ENCODE measurements at places on chromosomes 2 and 18. TPM values are rescaled to one million over a fixed set of nuclear protein-coding genes. Genes with fewer than 3 reads are reported as not detected.
A peak's percentile ranks its signal among the peaks of the same experiment; 100 is the strongest.

GRCh38 chr2:210303498-210303897 lies 11.5 kb downstream of the MYL1 start:
- no peaks in the 10 kb centered on the region for H3K36me3 ChIP-seq
- no peak for DNase-seq
- no peaks in the 10 kb centered on the region for H3K27me3 ChIP-seq

DNA sequence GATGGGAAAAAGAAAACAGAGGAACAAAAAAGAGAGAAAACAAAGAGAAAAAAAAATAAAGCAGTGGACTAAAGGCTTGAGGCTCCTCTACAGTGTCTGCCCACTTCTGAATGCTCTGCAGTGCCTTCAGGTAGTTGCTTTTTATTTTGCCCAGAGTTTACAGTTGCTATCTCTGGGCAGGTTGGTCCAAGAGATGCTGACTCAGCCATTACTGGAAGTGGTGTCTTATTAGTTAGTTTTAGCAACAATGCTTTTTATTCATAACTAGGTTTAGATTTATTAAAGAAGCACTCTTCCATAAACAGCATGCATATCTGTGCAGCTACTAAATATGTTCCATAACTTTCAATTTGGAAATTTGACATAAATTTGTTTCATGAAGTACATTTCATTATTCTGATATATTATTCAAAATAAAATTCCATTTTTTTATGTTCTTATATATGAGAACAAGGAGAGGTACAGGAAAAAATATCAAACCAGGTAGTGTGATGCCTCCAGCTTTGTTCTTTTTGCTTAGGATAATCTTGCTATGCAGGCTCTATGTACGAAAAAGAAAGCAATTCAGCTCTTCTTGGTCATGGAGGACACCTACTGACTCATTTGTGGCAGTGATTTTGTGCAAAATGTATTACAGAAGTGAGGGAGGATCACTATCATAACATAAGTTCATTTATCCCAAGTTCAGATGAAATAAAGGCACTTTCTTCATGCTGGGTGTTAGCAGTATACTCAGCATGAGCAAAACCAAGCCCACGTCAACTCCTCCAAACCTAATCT lies 69.5 kb downstream of the RPIA start:
- no peak overlapping the region for H3K4me3 ChIP-seq
- no peaks in the 10 kb centered on the region for H3K36me3 ChIP-seq
- H3K27ac ChIP-seq = no peak overlapping the region
- no peaks in the 10 kb centered on the region for H3K4me1 ChIP-seq
- no peaks in the 10 kb centered on the region for H3K27me3 ChIP-seq
- no peak for DNase-seq

DNA sequence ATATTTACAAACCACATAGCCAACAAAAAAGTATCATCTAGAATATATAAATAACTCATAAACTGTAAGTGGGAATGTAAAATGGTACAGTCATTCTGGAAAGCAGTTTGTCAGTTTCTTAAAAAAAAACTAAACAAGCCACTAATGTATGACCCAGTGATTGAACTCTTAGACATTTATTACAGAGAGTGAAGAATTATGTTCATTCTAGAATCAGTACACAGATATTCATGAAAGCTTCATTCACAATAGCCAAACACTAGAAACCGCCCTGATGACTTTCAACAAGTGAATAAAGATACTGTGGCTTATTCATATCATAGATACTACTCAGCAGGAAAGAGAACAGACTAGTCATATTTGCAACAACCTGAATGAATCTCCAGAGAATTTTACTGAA lies 1541.5 kb downstream of the LRP1B start:
- DNase-seq = no peak
- H3K36me3 ChIP-seq = no peaks in the 10 kb centered on the region
- H3K4me1 ChIP-seq = no peaks in the 10 kb centered on the region
- no peak overlapping the region for H3K4me3 ChIP-seq
- no peaks in the 10 kb centered on the region for H3K27me3 ChIP-seq

GRCh38 chr2:184363213-184363612 lies 235.1 kb upstream of the ZNF804A start:
- H3K27me3 ChIP-seq = no peaks in the 10 kb centered on the region
- H3K27ac ChIP-seq = no peak overlapping the region
- DNase-seq = peak; percentile 20

GRCh38 chr2:237296756-237297155 lies 117.2 kb downstream of the COL6A3 start:
- peaks cover 6% of the 10 kb centered on the region for H3K4me1 ChIP-seq
- no peak overlapping the region for H3K4me3 ChIP-seq
- H3K27me3 ChIP-seq = peaks cover 3% of the 10 kb centered on the region
- no peak overlapping the region for H3K27ac ChIP-seq
- DNase-seq = no peak

DNA sequence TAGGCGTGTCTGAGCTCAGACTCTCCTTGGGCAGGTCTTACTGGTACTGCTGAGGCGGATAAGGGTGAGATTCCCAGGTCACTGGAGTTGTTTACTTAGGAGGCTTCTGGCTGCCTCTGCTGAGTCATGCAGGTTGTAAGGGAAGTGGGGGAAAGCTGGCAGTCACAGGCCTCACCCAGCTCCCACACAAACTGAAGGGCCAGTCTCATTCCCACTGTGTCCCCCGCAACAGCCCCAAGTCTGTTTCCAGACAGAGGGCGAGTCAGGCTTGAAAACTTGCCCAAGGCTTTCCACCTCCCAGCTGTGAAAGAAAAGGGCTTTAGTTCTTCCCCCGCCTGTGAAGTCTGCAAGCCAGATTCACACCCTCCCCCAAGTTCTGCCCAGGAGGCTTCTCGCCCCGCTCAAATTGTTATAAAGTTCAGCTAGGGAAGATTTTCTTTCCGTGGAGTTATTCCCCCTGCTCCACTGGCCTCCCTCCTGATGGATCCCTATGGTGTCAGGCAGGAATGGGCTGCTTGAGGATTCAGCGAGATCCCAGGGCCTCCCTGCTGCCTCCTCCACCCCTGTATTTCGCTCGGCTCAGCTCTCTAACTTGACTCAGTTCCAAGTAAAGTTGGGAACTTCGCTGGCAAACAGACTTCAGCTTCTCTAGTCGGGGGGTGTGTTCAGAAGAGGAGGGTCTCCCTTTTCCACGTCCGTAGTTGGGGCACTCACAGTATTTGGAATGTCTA lies 248.6 kb downstream of the NR4A2 start:
- H3K27me3 ChIP-seq = no peaks in the 10 kb centered on the region
- no peak overlapping the region for H3K27ac ChIP-seq
- H3K4me1 ChIP-seq = no peaks in the 10 kb centered on the region
- no peak for DNase-seq

- H3K4me1 ChIP-seq = peaks cover 45% of the 10 kb centered on the region
- no peaks in the 10 kb centered on the region for H3K36me3 ChIP-seq
- H3K4me3 ChIP-seq = no peak overlapping the region
Observed at GRCh38 chr2:162573288-162573687, 229.4 kb downstream of the GCA start.

DNA sequence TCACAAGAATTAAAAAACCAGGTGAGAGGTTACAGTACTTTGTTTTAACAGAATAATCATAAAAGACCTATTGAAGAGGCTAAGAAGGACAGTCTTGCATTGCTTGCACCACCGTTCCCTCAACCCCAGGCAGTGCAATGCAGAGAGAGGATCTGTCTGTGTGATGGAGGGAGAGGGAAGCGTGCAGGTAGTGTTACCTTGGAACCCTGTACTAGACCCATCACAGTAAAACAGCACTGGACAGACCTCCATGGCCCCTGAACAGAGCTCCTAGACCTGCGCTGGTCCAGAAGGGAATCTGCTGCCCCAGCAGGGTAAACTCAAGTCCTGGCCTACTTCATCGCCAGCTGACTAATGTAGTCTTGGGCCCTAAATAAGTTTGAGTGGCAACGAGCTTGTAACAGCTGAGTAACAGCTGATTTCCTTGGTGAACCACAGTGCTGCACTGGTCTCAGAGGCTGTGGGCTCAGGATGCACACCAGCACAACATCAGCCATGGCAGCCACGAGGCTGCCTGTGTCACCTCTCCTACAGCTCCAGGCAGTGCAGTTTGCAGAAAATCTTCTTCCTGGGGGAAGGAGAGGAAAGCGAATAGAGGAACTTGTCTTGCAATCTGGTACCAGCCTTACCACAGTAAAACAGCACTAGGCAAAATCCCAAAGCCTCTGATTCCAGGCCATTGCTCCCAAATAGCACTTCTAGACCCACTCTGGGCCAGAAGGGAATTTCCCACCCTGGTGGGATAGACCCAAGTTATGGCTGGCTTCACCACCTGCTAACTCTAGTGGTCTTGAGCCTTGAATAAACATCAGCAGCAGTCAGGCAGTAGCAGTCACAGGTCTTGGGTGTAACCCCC lies 417.2 kb downstream of the CDH7 start:
- no peak for DNase-seq
- H3K36me3 ChIP-seq = no peaks in the 10 kb centered on the region
- H3K4me1 ChIP-seq = no peaks in the 10 kb centered on the region
- no peaks in the 10 kb centered on the region for H3K27me3 ChIP-seq

GRCh38 chr18:45317948-45318640 lies 297.2 kb upstream of the SLC14A2 start:
- no peaks in the 10 kb centered on the region for H3K36me3 ChIP-seq
- no peaks in the 10 kb centered on the region for H3K4me1 ChIP-seq
- H3K4me3 ChIP-seq = no peak overlapping the region
- DNase-seq = no peak
- no peaks in the 10 kb centered on the region for H3K27me3 ChIP-seq

DNA sequence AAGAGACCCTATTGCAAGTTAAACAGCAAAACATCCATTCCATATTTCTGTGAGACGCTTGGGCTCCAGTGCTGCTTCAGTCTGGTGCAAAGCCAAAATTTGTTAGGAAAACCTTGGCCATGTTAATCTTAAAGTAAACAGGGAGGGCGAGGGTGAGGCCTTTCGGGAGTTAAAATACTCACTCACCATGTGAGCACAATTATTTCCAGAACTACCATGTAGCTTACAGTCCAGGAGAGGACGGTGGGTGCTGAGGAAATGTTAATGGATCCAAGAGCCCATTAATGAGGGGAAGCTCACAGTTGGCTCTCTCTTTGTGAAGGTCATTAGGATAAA lies 286.4 kb downstream of the SLC8A1 start:
- H3K27ac ChIP-seq = no peak overlapping the region
- 0 out of 3 replicates have a peak, but pooled peaks cover 3% of the 10 kb centered on the region for H3K27me3 ChIP-seq
- DNase-seq = no peak
- H3K4me1 ChIP-seq = no peaks in the 10 kb centered on the region

DNA sequence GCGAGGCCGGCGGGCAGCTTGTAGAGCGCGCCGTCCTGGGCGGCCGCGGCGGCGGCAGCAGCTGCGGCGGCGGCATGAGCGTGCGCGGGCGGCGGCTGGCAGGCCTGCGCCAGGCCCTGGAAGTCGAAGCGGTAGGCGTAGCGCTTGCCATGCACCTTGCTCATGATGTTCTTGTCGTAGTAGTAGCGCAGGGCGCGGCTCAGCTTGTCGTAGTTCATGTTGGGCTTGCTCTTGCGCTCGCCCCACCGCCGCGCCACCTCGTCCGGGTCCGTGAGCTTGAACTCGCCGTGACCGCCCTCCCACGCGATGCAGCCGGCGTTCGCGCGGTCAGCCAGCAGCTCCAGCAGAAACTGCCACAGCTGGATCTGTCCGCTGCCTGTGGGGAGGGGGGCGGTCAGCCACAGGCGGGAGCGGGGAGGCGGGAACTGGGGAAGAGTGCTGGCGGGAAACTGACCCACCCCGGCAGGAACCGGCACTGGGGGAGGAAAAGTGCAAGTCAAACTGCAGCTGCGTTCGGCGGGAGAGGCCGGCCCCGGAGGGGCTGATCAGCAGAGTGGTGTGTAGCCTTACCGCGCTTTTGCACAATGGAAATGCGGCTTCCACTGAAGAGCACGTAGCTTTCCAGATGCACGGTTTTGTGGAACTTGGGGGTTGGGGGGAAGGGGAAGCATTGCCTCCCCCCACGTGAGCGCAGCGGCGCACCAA lies 3.0 kb downstream of the FEV start:
- DNase-seq = no peak
- no peaks in the 10 kb centered on the region for H3K36me3 ChIP-seq
- peaks cover 82% of the 10 kb centered on the region for H3K27me3 ChIP-seq
- H3K4me1 ChIP-seq = peaks cover 11% of the 10 kb centered on the region
- H3K27ac ChIP-seq = no peak overlapping the region

GRCh38 chr18:44696892-44697291 lies 16.2 kb downstream of the SETBP1 start:
- no peaks in the 10 kb centered on the region for H3K36me3 ChIP-seq
- H3K4me3 ChIP-seq = no peak overlapping the region
- H3K27ac ChIP-seq = no peak overlapping the region
- peaks cover 9% of the 10 kb centered on the region for H3K4me1 ChIP-seq

- H3K27me3 ChIP-seq = no peaks in the 10 kb centered on the region
- no peaks in the 10 kb centered on the region for H3K36me3 ChIP-seq
- H3K27ac ChIP-seq = no peak overlapping the region
- H3K4me1 ChIP-seq = no peaks in the 10 kb centered on the region
Observed at GRCh38 chr2:196475611-196476010, 163.9 kb upstream of the CCDC150 start.

DNA sequence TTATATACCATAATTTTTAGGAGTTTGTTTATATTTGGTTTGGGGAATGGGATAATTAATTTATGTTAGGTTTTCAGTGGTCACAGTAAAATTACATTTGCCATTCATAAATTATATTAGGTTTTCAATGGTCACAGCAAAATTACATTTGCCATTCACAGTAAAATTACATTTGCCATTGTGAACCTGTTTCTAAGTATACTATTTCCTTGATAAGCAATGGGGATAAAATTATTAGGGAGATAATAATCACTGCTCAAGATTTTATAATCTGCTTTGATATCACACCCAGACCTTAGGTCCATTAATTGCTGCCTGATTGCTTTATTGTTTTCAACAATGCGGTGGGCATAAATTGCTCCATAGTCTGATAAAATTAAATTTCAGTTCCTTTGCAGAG lies 124.6 kb downstream of the ASXL3 start:
- no peaks in the 10 kb centered on the region for H3K27me3 ChIP-seq
- H3K36me3 ChIP-seq = no peaks in the 10 kb centered on the region
- H3K4me1 ChIP-seq = no peaks in the 10 kb centered on the region
- no peak overlapping the region for H3K27ac ChIP-seq

- H3K27me3 ChIP-seq = 0 out of 3 replicates have a peak, but pooled peaks cover 2% of the 10 kb centered on the region
- no peak overlapping the region for H3K27ac ChIP-seq
- no peak for DNase-seq
- no peaks in the 10 kb centered on the region for H3K4me1 ChIP-seq
- no peaks in the 10 kb centered on the region for H3K36me3 ChIP-seq
Observed at GRCh38 chr18:12113999-12114646, 20.5 kb downstream of the ANKRD62 start.

MALL gene
- not detected for total RNA-seq

LINC00305 gene
- not detected for total RNA-seq

CTAGE1 gene
- 0.02 TPM for total RNA-seq

FAM228A gene
- not detected for total RNA-seq

SEH1L gene
- total RNA-seq = 59.6 TPM

G6PC2 gene
- not detected for total RNA-seq

TTLL4 gene
- 78.0 TPM for total RNA-seq

MOGAT1 gene
- 4.3 TPM for total RNA-seq

ILKAP gene
- 28.8 TPM for total RNA-seq

ALPI gene
- not detected for total RNA-seq

FSIP2 gene
- 0.04 TPM for total RNA-seq

All from HepG2 (cell line).